ENCODE measurements at places on chromosomes 5 and 9.

GRCh38 chr5:73312872-73313510, 135.6 kb downstream of the FOXD1 start:
- DNase-seq, result no peak

GRCh38 chr5:107418071-107418470, 252.7 kb downstream of the EFNA5 start:
- no peak for DNase-seq

GRCh38 chr5:74288038-74288437, 352.5 kb downstream of the ENC1 start:
- DNase-seq, result no peak

DNA sequence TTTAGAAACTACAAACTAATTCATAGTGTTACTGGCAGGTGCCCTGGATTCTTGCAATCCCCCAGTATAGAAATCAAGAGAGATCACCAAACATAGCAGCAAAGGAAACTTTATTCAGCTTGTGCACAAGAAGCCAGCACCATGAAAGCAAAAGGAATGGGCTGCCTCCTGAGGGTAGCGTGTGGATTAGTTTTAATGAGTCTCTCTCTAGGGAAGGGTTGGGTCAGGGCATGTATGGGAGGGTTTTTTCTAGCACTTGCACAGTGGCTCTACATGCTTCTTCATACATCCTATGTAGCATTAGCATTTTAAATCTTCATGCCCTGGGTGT, 38.4 kb downstream of the LYRM7 start:
- DNase-seq, result no peak

- DNase-seq, result no peak
Observed at GRCh38 chr9:121636341-121636865, 15.0 kb upstream of the DAB2IP start.

DNA sequence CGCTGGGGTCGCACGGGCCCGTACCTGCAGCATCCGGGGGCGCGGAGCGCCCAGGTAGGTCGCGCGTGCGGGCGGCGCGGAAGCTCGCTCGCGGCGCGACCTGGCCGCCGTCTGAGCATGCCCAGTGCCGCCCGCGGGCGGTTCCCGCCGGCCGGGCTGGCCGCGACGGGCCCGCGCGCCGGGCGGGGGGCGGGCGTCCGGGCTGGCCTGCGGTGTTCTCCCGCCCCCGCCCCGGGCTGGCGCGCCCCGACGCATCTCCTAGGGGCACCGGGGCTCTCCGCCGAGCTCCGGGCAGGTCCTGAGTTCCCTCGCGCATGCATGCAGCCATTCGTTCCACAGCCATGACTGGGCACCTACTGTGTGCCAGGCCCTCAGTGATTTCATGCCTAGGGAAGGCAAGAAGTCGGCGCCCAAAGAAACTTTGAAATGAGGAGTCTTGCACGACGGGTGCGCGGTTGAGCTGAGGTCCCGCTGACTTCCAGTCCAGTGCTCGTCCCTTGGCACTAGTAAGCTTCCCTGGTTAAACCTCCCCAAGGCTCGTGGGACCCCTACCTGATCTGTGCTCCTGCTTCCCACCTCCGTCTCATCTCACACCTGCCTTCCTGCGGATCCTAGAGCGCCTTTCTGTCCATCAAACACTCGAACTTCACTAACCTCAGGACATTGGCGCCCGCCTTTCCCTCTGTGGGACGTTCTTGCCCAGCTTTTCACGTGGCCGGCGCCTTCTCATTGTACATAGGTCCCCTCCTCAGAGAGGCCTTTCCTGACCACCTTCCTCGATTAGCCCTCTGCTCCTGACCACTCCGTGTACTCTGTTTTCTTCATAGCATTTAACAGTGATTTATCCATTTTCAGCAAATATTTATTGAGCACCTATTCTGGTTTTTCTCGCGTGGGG, at the start of gene PTPN3:
Gene PTPN3 (minus strand): TSS at position 113 of the 898 bp plus-strand sequence. CDS start 34,873 bp downstream, outside the sequence.
- peak; percentile 81 for DNase-seq

DNA sequence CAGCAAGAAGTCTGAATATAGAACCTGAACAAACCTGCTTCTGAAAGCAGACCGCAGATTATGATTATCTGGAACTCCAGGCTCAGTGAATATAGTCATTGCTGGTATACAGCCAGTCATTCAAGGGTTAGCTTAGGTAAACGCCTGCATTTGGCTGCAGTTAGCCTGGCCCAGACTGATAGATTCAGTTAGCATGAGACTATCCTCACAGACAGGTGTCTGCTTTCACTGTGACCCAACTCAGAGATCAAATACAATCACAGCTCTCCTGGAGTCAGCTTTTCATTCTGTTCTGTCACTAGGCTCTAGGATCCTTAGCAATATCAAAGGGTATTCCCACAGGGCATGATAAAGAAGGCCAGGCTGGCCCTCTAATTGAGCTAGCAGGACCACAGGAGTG, 138.6 kb upstream of the PLCXD3 start:
- DNase-seq, result peak; percentile 7

DNA sequence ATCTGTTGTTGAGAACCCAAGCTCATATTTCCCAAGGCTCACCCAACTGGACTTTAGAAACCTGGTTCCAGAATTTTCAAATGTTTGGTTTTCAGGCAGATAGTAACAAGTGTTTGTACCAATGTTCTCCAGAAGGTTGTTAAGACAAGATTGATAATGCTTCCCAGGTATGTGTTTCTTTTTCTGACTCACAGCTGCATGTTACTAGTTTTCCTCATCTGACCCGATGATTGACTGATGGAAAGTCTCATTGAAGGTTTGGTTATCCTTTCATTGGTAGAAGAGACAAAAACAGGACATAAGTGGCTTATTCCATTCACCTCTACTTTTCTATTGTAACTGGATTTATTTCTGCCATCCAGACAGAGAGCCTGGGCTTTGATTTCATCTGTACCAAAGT, 10.4 kb downstream of the BASP1 start:
- DNase-seq, result no peak

DNA sequence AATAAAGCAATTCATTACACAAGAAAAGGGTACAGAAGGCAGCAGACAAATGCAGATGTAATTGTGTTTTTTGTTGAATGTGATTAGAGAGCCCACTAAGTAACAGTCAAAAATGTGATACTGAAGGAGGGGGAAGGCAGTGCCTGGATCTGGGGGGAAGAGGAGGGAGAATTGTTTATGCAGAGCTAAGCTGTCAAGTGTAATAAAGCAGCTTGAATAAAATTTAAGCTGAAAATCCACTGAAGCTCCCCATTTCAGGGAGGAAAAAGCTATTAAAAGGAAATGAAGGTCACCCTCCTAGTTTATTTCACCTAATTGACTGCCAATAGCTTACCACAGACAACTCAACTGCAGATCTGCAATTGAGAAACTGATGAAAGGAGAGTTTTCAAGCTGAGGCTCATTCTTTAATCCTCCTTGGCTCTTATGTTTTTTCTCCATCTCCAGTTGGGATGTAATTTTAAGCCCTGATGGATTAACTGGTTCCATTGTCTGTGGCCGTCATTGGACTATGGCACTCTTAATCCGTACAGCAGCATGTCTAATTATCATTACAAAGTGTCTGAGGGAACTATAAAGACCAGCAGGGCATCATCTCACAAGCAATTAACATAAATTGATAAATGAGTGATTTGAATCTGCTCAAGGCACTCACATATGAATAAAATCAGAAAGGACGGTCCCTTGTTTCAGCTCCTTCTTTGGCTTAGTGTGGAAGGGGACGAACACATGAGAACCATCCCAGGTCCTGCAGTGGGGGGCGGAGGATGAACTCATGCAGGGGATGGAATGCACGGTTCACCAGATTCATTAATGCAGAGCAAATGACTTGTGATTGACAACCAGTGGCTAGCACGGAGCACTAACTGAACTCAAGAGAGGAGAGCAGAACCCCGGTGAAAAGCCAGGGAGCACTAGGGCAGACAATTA, 38.5 kb downstream of the TLE1 start:
- DNase-seq, result no peak

DNA sequence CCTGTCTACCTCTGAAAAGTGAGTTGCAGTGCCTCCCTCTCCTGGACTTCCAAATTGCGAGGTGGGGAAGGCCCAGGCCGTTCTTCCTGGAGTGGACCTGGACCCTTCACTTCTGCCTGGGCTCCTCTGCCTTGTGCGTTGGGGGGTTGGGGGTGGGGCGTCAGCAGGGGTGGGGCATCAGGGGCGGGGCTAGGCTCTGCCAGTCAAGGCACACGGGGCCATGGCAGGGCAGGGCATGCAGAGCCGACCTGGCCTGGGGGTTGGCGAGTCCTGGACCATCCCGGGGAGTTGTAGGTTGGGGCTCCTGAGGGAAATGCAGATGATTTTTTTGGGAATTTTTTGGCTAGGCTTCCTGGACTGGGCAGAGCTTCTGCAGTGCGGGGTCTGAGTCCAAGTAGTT, 87.1 kb downstream of the EHMT1 start:
- no peak for DNase-seq

DNA sequence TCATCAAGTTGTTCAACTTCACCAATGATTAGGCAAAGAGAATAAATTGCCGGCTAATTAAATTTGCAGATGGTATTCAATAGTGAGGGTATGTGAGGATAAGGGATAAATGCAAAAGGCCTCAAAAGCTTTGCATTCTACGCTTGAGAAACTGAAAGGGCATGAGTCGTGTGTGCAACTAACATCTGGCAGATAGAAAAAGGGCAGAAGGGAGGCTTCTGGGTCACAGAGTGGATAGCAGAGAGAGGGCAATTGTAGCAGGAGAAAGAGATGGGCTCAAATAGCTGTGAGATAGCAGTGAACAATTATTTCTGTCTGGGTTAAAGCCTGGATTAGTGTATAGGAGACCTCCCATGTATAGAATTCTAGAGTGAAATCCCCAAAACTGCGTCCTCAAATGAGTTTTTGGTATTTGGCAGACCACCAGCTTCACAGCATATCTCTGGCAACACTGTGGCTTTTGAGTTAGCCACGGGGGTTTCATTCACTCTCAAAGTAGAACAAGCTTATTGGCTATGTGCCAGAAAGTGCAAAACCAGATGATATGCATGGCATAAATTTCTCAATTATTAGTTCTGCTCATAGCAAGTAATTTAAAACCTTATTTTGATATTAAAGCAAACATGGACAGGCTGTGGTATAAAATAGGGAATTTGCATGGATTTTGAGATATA, 586.3 kb downstream of the BRINP1 start:
- no peak for DNase-seq

GRCh38 chr5:67166460-67167285, 29.9 kb downstream of the CD180 start:
- DNase-seq, result no peak

DNA sequence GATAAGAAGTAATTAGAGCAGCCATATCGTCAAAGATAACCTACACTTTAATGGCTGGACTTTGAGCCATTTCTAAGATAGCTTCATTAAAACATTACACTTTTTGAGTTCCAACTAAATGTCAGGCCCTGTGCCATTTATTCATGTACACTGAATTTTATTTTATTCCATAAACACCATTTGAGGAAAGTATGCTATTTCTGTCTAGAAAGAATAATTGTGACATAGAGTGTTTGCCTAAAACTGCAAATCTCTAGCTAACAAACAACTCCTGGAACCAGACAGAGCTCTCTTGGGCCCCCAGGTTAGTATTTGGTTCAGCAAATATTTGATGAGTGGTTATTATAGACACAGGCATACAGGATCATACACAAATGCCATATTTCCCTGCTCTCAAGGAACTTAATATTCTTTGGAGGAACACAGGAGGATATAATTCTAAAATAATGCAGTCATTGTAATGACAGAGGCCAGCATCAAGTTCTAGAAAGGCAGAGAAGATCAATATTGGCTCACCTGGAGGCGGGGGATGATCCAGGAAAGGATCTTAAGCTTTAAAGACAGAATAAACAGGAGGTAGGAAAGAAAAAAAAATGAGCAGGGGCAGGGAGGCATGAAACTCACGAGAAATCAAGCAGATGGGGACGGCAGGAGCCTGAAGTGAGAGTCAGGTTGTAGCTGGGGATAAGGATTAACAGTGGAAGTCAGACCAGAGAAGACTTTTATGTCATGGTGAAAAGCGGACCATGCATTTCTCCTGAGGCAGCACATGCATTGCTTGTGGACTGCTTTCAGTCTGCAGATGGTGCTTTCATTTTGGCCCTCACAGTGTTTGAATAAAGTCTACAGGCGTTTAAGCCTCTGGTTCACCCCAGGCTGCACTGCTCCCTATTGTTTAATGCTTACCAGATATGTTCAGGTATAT, 127.7 kb downstream of the GCNT1 start:
- DNase-seq, result peak; percentile 88

- no peak for DNase-seq
Observed at GRCh38 chr5:158874343-158874742, 225.4 kb downstream of the EBF1 start.

DNA sequence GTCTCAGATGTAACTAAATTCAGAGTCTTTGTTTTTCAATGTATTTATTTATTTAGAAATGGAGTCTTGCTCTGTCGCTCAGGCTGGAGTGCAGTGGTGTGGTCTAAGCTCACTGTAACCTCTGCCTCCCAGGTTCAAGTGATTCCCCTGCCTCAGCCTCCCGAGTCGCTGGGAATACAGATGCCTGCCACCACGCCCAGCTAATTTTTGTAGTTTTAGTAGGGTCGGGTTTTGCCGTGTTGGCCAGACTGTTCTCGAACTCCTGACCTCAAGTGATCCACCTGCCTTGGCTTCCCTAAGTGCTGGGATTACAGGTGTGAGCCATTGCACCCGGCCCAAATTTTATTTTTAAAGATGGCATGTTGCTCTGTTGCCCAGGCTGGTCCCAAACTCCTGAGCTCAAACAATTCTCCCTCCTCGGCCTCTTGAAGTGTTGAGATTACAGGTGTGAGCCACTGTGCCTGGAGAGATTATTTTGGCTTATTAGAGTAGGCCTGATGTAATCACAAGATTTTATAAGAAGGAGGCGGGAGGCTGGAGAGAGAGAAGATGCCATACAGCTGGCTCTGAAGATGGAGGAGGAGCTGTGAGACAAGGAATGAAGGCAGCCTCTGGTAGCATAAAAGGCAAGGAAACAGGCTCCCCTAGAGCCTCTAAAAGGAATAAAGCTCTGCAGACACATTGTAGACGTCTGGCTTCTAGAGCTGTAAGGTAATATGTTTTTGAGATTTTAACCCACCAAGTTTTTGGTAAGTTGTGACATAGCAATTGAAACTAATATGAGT, 12.9 kb upstream of the KLF9 start:
- DNase-seq, result no peak

- peak; percentile 20 for DNase-seq
Observed at GRCh38 chr9:37100327-37100726, 20.0 kb upstream of the ZCCHC7 start.

DNA sequence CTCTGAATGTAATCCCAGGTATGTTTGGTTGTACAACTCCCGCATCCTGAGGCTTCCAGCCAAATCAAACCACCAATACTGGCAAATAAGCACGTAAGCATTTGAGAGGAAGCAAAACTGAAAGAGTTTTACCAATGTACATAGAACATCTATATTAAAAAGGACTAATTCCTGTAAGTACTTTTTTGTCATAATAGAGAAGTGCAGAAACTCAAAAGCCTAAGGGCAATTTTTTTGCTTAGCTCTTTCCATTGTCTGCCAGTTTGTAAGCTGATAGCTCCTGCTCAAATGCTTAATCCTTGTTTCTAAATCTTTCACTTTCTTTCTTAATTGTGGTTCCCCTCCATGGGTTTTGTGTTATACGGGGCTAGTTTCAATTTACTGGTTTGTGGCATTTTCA, 1151.8 kb downstream of the CDH12 start:
- DNase-seq, result no peak

- DNase-seq, result no peak
Observed at GRCh38 chr5:5792106-5792505, 369.6 kb downstream of the ICE1 start.

GRCh38 chr5:8944005-8944404, 601.9 kb downstream of the SEMA5A start:
- no peak for DNase-seq

GRCh38 chr5:14057289-14057688, 85.9 kb upstream of the TRIO start:
- no peak for DNase-seq

- no peak for DNase-seq
Observed at GRCh38 chr9:134053941-134054761, 13.7 kb downstream of the BRD3 start.

- no peak for DNase-seq
Observed at GRCh38 chr9:68595868-68596267, 55.2 kb upstream of the TMEM252 start.

Data from DMS53 (cell line).